ENCODE measurements at places on chromosomes 3 and 15.

GRCh38 chr3:52781741-52782140, 4.3 kb downstream of the ITIH1 start:
- DNase-seq, result no peak

DNA sequence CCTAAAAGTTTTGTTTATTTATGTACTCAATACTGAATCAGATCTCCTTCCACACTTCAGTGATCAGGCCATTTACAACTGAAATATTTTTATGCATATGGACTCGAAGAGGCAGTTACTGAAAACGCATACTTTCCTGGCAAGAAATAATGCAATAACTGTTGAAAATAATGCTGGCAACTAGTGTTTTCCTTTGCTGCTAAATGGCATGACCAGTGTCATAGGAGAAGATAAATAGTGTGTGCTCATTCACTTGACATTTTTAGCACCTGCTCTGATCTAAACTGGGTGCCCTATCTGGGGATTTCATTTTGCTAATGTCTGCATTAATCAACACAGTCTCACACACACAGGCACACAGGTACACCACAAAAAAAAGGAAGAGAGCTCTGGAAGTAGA, 695.2 kb downstream of the TUSC7 start:
- no peak for DNase-seq

GRCh38 chr15:75352186-75353080, 5.6 kb downstream of the NEIL1 start:
- DNase-seq, result peak; percentile 21

GRCh38 chr3:14536837-14537589, 3.1 kb downstream of the GRIP2 start:
- peak; percentile 16 for DNase-seq

DNA sequence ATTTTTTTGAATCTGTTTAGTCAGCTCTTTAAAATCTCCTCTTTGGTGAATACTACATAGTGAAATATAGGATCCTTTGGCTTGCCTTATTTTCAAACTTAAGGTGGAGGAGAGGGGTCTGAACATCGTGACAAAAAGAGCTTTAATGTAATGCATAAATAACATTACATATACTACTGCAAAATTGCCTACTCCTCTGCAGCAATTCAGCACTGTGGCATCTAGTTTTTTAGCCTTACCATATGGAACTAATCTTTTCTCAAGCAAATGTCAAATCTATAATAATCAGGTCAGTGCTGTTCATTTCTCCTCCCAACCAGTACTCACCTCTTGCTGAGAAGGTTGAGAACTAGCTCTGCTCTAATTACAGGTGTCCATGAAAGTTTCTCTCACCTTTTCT, 394.0 kb upstream of the CDIN1 start:
- DNase-seq, result no peak

DNA sequence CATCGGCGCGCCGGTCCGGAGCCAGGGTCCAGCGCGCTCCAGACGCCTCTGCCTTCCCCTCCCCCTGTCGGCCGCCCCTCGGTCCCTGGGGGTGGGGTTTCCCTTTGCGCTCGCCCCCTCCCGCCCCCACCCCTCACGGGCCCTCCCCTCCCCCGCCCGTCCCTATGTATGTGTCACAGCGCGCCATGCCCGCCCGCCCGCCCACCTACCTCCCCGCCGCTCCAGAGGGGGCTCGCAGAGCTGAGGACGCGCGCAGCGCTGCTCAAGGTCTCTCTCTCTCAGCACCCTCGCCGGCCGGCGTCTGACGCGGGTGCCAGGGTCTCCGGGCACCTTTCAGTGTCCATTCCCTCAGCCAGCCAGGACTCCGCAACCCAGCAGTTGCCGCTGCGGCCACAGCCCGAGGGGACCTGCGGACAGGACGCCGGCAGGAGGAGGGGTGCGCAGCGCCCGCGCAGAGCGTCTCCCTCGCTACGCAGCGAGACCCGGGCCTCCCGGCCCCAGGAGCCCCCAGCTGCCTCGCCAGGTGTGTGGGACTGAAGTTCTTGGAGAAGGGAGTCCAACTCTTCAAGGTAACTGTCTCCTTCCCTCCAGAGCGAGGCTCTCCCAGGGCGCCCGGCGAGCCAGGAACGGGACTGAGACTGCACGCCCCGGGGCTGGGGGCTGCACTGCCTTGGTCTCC, at the start of gene ACAN:
ACAN (plus strand) TSS at position 196 of the 679 bp plus-strand sequence. CDS start 32,771 bp downstream, outside the sequence.
- no peak for DNase-seq

DNA sequence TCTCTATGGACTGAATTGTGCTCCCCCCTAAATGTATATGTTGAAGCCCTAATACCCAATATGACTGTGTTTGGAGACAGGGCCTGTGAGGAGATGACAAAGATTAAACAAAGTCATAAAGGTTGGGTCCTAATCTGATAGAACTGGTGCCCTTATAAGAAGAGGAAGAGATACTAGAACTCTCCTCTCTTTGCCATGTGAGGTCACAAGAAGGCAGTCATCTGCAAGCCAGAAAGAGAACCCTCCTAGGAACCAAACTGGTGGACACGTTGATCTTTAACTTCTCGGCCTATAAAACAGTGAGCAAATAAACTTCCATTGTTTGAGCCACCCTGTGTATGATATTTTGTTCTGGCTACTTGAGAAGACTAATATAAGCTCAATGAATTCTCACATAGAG, 31.6 kb upstream of the ENTPD3 start:
- DNase-seq, result no peak

DNA sequence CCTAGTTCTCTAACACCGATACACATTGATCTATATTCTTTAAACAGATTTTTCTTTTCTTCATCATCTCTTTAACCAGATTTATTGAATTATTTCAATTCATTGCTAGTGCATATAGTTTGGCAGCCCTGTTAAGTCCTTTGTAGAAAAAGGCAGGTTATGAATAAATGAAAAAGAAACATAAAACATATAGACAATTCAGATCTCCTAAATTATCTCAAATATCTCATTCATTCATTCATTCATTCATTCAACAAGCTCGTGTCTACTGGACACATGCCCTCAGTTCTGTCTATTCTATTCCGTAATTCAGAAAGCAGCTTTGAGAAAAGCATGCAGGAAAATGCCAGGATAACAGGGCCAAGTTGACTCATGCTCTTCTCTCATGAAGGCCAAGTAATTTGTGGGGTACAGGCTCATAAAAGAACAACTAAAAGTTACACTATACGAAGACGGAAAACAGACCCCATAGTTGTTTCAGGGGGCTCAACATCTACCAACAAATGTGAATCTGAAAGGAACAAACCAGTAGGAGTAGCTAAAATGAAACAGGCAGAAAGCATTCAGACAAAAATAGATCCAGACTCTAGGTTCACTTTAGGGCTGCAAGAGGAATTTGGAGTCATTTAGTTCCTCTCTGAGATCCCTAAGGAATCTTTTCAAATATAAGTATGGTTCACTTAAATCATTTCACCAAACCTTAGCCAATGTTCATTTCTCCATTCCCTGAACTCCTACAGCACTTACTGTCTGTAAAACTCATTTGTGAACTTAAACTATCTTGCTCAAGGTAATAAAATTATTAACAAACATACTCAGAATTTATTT, 7.5 kb downstream of the ZNF148 start:
- DNase-seq, result no peak

DNA sequence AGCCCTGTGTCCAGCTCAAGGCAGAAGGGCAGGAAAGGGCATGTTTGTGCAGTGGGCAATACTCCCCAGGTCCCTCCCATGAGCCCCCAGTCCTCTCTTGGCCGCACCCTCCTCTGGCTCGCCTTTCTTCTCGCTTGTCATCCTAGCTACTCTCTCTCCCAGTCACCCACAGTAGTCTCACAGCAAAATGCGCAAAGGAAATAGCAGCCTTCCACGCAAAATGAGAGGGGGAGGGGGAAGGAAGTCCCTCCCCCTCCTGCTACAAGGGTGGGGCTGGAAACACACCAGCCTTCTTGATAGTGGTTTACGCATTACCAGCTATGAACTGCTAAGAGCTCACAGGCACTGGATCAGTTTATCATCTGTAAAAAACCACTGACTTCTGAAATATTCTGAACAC, 83.8 kb downstream of the GADL1 start:
- DNase-seq, result no peak

- DNase-seq, result no peak
Measured at GRCh38 chr15:37819191-37819590, 115.2 kb upstream of the TMCO5A start.

DNA sequence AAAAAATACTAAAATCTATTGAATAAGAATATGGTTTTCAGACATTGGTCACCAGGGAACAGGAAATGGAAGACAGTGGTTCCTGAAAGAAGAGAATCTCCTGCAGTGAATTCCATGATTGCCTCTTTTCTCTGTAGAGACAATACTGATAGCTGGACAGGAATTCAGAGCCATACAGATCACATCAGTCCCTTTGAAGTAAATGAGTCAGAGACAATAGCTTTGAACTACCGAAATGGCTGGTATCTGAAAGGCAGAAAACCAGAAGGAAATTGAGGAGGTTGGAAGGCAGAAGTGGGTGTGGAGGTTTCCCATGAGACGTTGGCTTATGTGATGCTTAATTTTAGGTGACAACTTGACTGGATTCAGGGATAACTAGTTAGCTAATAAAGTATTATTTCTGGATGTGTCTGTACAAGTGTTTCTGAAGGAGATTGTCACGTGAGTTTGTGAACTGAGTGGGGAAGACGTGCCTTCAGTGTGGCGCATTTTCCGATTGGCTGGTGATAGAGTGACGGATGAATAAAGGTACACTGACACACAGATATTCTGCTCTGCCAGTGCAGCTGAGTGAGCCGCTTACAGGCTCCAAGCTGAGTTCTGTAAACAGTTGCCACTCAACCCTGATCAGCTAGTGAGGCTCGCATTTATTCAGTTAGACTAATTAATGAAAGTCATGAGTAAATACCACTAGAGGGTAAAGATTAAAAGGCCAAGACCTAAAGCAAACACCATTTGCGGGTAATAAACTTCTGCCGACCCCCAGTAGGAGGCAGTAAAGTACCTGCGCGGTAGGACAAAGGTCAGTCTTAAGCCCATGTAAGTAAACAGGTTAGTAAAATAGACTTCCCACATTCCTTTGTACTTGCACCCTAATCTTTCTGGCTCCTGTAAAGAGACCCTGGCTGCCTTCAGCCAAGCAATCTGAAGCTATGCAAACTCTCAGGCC, 1298.6 kb downstream of the SI start:
- DNase-seq, result no peak

- DNase-seq, result peak; percentile 77
Measured at GRCh38 chr15:90300988-90301706, 35.7 kb downstream of the NGRN start.

GRCh38 chr3:161940621-161940965, 444.0 kb downstream of the OTOL1 start:
- DNase-seq, result no peak

GRCh38 chr15:49621887-49622286, 1.0 kb downstream of the DTWD1 start:
- no peak for DNase-seq

GRCh38 chr15:83066734-83067637, at the start of gene BTBD1:
Gene BTBD1 (minus strand): TSS chr15:83067252. CDS start chr15:83067151, 101 bp downstream.
- DNase-seq, result peak; percentile 98

GRCh38 chr3:32457971-32458471, 44.6 kb downstream of the CMTM6 start:
- DNase-seq, result no peak

DNA sequence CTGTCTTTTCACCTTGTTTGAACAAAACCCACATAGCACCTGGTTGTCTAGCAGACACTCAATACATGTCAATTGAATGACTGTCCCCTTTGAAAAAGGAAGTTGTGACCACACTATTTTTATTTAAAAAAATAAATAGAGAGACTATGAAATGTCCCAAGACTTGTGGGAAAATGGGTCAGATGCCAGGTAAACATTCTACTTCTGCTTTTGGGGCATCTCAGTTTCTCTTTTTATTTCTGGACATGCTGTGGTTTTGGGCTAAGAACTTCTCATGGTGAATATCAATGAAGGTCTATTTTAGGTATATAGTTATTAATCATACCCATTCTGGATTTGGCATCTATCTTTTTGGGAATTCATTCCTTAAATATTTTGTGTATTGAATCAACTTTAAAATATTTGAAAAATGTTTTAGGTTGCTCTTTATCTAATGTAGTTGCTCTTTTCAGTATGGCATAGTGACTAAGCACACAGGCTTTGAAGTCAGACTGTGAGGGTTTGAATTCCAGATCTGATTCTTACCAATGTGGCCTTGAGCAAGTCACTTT, 4.4 kb downstream of the TMEM45A start:
- no peak for DNase-seq

GRCh38 chr15:74037171-74038117, 42.9 kb downstream of the PML start:
- no peak for DNase-seq

- no peak for DNase-seq
Measured at GRCh38 chr3:59566481-59566975, 516.7 kb upstream of the CFAP20DC start.

- no peak for DNase-seq
Measured at GRCh38 chr3:58387650-58388546, 45.7 kb downstream of the PDHB start.

- no peak for DNase-seq
Measured at GRCh38 chr3:78690766-78691165, 1077.0 kb downstream of the ROBO1 start.

DNA sequence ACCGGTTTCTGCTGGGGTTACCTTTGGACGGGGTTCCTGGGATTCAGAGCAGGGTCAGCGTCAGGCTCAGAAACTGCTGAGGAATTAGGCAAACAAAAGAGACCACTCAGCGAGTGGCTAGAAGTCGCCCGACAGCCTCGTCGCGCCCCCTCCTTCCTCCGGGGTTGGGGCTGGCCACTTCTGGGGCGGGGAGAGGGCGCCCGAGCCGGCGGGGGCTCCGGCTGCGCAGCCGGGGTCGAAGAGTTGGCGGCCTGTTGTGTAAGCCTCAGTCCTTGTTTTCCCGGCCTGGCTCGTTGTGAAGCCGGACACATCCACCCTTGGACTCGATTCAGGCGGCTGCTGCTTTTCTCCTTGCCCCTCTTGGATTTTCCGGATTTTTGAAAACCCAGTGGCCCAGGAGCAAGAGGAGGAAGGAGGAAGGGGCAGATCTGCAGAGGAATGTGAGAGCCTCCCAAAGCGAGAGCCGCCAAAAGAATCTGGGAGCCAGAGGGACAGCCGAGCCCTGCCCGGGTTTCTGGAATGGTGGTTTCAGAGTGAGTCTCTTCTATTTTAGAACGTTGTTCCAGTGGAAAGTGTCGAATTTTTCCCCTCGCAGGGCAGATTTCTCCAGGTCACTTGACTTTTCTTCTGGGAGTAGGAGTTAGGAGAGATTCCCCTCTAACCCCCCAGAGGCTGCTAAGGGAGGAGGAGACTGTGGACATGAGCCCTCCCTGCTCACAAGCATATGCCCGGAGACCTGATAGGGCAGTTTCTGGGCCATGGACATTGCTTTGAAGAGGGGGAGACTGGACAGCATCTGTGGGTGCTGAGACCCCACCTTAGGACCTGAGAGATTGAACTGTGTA, 666 bp downstream of the SNX33 start:
- peak; percentile 65 for DNase-seq

DNA sequence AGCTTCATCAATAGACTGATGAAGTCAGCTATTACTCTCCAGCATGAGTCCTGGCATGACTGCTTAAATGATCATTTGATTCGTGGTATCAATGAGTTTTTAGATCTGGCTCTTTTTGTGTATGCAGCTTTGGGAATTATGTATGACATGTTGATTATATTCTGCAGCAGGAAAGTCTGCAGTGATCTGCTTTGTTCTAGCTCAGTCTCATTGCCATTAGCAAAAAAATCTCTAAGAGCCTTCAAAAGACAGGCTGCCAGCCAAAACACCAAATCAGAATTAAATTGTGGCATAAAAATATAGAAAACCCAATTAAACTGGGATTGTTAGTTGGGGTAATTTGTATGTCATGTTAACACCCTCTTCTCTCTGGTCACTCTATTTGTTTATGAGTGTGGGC, 1021.0 kb upstream of the SEMA6D start:
- DNase-seq, result no peak

- no peak for DNase-seq
Measured at GRCh38 chr3:83438188-83438587, 1520.6 kb upstream of the CADM2 start.

GRCh38 chr3:50405249-50405648, 45.9 kb upstream of the TMEM115 start:
- no peak for DNase-seq
